ENCODE measurements at places on chromosomes 5 and 9.

DNA sequence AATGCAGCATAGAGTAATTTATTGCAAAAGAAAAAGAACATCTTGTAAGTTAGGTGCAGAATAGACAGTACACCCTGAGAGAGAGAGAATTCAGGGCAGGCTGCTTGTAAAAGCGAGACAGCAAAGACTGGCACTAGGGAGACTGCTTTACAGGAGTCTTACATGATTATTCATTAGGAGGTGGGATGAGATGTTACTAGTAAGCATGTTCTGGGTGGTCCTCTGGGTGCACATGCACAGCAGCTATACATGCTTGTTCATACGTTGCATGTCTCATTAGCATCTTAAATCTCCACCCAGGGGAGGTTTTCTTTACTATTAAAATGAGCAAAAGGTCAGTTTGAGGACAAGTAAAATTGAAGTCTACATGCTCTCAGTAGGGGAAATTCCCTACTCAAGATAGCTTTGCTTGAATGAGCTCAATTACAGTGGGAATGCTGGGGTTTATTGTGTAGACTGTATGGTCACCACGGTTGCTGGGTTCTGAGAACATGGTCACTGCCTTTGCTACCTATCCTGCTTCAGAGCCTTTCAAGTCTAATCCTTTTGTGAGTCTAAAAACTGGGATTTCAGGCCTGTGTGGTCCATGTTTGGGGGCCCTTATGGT, 60.6 kb downstream of the RGS7BP start:
- no peak for DNase-seq
- no peak overlapping the region for H3K4me3 ChIP-seq
- H3K27me3 ChIP-seq = no peaks in the 10 kb centered on the region
- H3K4me1 ChIP-seq = no peaks in the 10 kb centered on the region

DNA sequence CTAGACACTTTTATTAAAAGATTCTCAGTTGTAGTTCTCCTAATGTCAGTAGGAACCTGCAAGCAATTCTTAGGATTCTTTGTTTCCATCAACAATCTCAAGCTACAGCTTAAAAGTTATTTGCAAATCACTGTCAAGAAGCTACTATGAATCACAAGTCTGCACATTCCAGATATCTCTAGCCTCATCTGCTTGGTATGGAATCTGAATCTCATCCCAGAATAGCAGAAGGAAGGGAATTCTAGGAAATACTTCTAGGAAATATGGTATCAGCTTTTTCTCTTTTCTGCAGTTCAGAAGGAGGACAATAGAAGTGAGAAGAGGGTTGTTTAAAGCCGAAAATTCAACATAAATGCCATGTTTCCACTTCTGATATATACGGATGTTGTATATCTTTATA, 792.2 kb upstream of the CDH9 start:
- H3K27me3 ChIP-seq = no peaks in the 10 kb centered on the region
- H3K27ac ChIP-seq = no peak overlapping the region
- H3K4me3 ChIP-seq = no peak overlapping the region
- no peak for DNase-seq

DNA sequence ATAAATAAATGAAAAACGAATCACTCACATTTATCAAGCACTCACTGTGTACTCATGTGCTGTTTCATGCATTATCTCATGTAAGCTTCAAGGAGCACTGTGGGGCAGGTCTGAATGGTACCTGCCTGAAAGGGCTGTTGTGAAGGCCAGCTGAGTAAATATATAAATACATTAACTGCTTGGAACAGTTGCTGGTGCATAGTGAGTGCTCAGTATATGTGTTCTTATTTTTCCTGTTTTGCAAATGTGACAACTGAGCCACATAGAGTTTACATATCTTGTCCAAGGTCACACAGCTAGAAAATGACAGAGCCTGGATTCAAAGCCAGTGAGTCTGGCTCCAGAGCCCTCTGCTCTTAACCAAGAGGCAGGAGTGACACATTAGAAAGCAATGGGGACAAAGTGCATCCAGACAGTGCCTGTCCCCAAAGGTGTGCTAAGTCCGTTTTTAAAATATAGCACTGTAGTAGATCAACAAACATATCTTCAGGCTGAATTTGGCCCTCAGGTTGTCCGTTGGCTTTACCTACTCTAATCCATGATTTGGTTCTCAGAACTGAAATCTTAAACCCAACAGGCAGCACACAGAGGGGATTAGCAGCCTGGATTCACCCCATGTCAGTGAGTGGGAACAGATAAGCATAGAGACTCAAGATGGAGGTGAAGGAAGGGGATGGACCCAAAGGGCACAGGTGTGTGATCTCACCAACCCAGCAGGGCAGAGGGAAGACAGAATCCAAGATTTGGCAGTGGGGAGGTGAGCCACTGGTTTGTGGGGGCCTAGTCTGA, 70.8 kb downstream of the WWC1 start:
- no peaks in the 10 kb centered on the region for H3K27me3 ChIP-seq
- no peak for DNase-seq
- H3K27ac ChIP-seq = no peak overlapping the region
- H3K4me3 ChIP-seq = no peak overlapping the region
- no peaks in the 10 kb centered on the region for H3K36me3 ChIP-seq

DNA sequence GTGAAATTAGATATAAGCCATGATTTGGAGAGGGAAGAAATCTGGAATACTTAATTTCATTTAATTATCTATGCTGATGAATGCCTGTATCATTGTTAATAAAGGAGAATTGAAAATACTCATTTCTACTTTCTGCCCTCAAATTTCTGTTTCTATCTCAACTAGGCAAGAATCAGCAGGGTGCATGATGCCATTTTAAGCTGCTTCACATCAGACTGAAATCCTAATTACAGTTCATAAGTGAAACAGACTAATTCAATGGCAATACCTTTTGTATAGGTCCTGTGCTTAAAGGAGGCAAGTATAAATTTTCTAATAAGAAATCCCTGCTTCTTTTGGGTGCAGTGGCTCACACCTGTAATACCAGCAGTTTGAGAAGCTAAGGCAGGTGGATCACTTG, 22.3 kb upstream of the TAL2 start:
- H3K36me3 ChIP-seq = peaks cover 6% of the 10 kb centered on the region
- H3K4me3 ChIP-seq = no peak overlapping the region
- H3K27me3 ChIP-seq = no peaks in the 10 kb centered on the region
- DNase-seq = no peak
- no peaks in the 10 kb centered on the region for H3K4me1 ChIP-seq

- H3K27ac ChIP-seq = peak within 1 kb of the TSS; percentile 79
- peak within 1 kb of the TSS; percentile 79 for H3K4me3 ChIP-seq
- DNase-seq = peak; percentile 58
Observed at GRCh38 chr9:126860077-126860756, at the start of gene ZBTB34. ZBTB34 (plus strand) TSS chr9:126860639; CDS start chr9:126879400, 18,761 bp downstream.

DNA sequence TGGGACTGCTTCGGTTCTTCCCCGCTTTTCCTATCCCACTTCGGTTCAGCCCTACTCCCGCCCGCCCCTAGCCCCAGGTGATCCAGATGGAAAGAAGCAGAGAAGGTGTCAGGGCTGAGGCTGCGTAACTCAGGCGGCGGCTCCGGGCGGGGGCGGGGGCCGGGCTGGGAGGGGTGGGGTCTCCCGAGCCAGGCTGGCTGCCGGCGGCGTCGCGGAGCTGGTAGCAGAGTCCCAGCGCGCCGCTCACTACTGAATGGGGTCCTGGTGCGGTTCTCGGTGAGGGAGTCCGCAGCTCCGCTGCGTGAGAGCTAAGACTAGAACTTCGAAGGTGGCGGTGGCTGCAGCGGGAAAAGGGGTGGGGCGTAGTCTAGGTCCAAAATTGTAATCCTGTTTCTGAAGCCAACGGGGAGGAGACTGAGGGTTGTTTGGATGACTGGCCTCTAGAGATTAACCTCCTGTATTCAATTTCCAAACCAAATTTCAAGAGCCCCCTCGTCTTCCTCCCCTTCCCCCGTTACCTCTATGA, 1.4 kb downstream of the PRR16 start:
- DNase-seq = no peak
- H3K4me1 ChIP-seq = no peaks in the 10 kb centered on the region
- H3K27ac ChIP-seq = no peak overlapping the region

Measured in effector memory CD4-positive, alpha-beta T cell (primary cell).